ENCODE measurements at places on chromosomes 6 and 20.

- peak; percentile 80 for DNase-seq
These were observed at the start of gene PSORS1C1 for GRCh38 chr6:31114541-31114878. Gene PSORS1C1, plus strand, starts transcription at chr6:31114800. Its CDS starts 14,833 bp downstream, at chr6:31129633.

- peak; percentile 85 for DNase-seq
These were observed 38.7 kb downstream of the GNAS start for GRCh38 chr20:58891086-58891717.

DNA sequence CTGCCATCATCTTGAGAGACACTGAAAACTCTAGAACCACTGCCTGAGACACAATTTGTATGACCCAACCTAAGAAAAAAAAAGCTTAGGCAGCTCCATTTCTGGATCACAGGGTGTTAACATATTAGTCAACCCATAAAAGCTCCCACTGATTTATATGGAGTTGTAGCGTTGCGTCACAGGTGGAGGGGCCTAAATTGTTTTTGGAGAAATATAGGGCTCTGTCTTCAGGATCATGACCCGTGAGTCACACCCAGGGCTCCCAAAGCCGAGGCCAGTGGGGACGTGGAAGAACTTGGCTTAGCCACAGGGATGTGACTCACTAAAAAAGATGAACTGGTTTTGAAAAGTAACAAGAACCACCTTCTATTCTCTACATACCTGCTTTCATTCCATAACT is 116.5 kb upstream of the BMP2 start:
- DNase-seq = no peak

DNA sequence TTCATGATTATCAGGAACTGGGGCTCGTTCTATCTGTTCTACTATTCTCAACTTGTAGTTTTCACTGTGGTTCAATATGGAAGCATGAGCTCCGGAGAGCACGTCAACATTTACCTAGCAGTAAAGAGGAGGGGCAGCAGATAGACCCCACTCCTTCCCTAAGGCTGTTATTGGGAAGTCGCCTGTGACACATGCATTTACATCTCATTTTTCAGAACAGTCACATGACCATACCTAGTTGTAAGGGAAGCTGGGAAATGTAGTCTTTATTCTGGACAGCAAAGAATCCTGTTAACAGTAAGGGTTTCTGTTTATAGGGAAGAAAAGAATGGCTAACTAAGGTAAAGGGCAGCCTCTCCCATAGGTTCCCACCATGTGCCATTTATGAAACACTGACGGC is 158.3 kb downstream of the ZFP64 start:
- no peak for DNase-seq

- no peak for DNase-seq
These were observed 398.6 kb downstream of the RFPL4B start for GRCh38 chr6:112745765-112746164.

DNA sequence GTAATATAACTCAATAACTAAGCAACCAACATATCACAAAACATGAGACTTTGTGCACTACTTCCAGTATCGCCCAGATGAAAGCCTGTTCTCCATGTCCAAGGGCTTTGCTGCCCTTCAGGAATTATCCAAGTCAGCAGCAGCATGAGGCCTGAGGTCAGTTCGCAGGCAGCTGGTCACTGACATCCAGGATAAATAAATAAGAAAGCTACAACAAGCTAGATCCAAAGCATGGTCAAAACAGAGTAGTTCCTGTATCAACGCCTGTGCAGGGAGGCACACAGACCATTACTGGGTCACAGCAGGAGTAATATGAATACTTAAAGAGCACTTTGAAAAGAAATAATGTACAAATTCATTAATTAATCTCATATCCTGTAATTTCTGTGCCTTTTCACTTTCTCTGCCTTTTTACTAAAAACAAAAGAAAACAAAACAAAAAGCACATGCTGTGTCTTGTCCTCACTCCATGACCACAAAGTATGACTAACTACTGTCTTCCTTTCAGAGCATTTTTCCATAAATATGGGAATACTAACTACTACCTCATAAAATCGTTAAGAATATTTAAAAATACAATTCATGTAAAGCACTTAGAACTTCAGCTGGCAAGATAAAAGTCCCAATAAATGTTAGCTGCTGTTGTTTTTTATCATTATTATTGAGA is 374.9 kb upstream of the IRAK1BP1 start:
- DNase-seq = no peak

- DNase-seq = no peak
These were observed 538.1 kb upstream of the MAN1A1 start for GRCh38 chr6:119887666-119888065.

DNA sequence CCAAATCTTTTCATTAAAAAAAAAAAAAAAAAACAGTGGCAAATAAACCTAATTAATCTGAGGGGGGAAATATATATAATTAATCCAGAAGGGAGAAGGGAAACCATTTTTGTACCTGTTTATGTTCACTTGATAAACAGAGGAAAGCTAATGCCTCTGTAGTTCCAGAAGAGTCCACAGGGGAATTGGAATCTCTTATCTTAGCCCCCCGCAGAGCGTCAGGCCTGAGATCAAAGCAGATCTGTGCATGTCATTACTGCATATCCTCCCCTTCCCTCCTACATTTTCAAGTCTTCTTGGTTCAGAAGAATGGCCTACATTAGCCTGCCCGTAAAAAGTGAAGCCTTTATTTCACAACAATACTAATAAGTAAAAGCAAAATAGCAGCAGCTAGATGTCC is 157.2 kb downstream of the PTPRT start:
- DNase-seq = peak; percentile 75

- no peak for DNase-seq
These were observed 7.9 kb downstream of the RING1 start for GRCh38 chr6:33216117-33216649.

GRCh38 chr6:125984311-125984710 is 2.0 kb upstream of the TRMT11 start:
- no peak for DNase-seq

DNA sequence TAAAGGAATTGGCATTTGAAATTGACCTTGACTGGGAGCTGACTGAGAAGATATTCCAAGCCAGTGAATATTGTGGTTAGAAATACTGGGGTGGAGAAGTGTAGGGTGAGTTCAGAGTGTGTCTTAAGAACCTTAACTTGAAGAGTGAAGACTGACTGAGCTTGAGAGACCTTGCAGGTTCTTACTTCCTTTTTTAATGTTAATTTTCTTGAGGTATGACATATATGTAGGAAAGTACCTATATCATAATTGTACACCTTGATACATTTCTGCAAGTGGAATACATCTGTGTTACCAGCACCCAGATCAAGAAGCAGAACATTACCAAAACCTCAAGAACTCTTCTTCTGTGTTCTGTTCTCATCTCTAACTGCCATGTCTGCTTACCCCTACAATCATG is 11.0 kb downstream of the DHX35 start:
- no peak for DNase-seq

DNA sequence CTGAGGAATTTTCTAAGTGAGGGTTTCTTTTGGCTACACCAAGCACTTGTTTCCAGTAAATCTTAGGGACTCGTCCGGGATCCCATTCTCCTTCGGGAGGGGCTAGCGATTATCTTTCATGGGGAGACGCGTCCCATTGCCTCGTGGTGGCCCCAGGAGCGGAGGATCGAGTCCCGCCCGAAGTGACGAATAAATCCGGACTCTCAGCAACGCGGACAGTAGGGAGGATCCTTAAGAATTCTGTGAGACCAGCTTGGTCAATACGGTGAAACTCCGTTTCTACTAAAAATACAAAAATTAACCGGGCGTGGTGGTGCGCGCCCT is 69.1 kb upstream of the PRSS16 start:
- DNase-seq = no peak

DNA sequence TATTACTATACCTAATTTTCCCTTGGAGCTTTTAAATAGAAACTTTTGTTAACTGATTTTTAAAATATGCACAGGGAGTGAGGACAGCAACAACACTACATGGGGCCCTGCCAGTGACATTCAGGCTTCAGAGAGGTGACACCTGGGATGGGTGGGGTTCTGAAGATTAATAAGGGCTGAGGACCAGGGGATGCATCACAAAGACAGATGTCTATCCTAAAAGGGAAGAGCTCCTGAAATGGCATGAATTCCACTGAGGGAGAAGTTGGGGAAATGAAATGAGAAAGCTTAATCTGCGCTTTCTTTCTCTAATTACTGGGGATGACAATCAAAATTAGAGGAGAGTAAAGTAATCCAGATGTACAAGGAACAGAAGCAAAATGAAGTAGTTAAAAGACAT is 162.8 kb downstream of the BTBD9 start:
- DNase-seq = no peak

GRCh38 chr20:29740951-29741593 is 1516.4 kb upstream of the DEFB115 start:
- peak; percentile 13 for DNase-seq

DNA sequence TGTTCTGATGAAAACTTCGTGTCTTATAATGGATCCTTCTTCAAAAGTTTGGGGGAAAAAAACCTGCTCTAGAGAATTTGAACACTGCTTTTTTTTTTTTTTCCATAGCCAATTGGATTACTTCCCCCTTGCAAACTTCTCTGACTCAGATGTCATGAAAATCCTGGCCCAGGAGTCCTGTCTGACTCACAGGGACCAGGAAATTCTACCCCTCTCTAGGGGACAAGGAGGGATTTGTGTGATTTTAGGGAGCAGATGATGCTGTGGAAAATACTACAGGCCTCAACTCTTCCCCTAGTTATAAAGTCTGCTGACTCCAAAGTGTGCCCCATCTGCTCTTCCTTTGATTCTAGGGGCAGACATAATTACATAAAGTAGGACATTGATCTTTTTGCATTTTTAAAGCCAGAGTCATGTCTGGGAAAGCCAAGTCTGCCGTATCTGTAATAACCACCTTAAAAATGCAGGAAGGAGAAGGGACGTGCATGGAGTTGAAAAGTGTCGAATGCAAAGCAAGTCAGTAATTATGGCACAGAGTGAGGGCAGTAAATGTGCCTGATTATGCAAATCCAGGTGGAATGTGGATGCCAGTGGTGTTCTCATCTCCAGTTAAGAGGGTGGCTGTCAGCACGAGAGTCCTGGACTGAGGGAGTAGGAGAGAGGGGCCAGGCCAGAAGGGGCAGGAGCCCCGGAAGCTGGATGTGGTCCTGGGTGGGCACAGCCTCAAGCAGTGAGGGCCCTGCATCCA is 144.3 kb upstream of the SULF2 start:
- no peak for DNase-seq

GRCh38 chr6:107843400-107843799 is 19.3 kb upstream of the SCML4 start:
- peak; percentile 40 for DNase-seq

DNA sequence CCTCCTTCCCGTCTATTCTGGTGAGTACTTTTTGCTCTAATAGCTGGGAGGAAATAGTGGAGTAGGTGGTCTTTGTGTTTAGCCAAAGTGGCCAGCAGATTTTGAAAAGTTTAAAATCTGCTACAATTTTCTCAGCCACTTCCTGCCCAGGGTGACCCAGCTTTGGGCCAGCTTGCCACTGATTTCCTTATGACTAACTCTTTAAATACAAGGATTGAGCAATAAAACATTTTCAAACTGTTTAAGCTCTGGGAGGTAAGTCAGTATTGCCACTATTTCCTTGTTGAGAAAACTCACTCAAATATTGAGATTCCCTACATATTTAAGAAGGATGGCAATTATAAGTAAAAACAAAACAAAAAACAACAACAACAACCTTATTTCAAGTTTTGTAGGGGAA is 54.5 kb downstream of the TRMT11 start:
- no peak for DNase-seq

- DNase-seq = peak; percentile 90
These were observed 92.8 kb downstream of the CLIC5 start for GRCh38 chr6:45922728-45923351.

GRCh38 chr6:34459899-34460593 is 5.8 kb upstream of the PACSIN1 start:
- peak; percentile 86 for DNase-seq

DNA sequence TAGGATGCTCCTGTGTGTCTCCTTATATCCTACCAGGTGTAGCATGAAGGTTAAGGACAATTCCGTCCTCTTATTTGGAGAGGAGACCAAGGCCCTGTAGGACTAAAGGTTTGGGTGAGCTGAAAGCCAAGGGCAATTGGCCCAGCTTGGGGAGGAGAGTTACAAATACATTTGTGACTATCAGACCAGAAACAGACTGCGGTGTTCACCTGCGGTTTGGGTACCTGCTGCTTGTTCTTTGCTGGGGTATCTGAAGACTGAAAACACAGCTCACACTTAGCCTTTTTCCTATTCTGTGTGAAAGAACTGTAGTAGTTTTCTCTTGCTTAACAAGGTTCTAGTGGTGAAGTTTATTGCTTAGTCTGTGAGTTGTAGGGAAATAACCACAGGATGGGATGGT is 55.0 kb downstream of the ESR1 start:
- no peak for DNase-seq

DNA sequence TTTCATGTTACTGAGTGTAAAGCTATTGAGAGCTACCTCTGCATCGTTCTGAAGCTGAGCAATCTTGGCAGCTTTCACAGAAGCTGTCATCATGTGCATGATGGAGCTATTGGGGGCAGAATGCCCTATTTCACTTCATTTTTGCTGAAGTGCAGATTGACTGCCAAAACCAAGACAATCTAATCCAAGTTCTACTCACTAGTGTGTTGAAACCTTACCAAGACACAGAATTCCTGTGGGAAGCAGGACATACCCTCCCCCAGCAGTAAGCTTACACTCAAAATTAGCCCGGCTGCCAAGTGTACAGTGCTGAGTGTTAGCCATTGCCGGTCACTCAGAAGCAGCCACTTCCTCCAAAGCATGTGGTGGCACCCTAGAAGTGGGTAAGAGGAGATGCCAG is 177.3 kb upstream of the TENT5A start:
- no peak for DNase-seq

DNA sequence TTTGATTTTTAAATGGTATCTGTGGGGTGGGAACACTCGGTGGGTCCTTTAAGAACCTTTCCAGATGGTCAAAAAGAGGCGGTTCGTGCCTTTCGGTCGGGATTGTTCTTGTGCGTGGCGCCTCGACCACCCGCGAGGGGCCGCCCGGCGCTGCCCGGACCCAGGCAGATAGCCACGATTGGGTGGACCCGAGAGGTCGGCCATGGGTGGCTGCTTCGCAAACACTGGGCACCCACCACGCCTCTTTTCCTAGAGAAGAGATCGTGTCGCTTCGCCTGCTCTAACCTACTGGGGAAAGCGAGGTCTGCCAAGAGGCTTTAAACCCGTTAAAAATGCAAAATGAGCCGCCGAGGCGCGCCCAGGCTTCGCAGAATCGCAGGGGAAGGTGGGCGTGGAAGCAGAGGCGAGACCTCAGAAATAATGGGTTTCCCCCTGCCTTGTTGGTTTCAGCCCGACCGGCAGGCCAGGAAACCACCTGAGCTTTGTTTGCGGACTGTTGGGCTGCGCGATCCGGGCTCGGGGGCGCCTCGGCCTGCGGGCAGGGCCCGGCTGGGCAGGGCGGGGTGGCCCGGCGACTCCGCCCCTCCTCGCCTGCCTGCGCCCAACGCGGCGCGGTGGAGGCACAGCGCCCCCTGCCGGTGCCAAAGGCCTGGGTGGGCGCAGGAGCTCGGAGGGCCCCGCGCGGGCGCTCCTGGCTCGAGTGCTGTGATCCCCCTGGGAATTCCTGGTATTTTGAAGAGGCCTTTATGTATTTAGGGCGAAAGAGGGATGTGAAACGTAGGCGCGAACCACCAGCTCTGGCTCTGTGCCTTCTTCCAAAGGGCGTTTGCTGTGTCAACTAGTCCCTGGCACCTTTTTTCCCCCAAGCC is 1.6 kb downstream of the MARCKS start:
- peak; percentile 96 for DNase-seq

Measured in endodermal cell (in vitro differentiated cells).